Stimulated activated CD4-positive, alpha-beta T cell treated with anti-CD3 and anti-CD28 coated beads, Interleukin-12 subunit alpha, Interleukin-12 subunit beta, amount 100 ng/mL, for 48 hours (primary cell): ENCODE measurements at places on chromosomes 1 and 21.

- no peak for DNase-seq
These were observed 16.5 kb downstream of the CTSK start for GRCh38 chr1:150791585-150791984.

DNA sequence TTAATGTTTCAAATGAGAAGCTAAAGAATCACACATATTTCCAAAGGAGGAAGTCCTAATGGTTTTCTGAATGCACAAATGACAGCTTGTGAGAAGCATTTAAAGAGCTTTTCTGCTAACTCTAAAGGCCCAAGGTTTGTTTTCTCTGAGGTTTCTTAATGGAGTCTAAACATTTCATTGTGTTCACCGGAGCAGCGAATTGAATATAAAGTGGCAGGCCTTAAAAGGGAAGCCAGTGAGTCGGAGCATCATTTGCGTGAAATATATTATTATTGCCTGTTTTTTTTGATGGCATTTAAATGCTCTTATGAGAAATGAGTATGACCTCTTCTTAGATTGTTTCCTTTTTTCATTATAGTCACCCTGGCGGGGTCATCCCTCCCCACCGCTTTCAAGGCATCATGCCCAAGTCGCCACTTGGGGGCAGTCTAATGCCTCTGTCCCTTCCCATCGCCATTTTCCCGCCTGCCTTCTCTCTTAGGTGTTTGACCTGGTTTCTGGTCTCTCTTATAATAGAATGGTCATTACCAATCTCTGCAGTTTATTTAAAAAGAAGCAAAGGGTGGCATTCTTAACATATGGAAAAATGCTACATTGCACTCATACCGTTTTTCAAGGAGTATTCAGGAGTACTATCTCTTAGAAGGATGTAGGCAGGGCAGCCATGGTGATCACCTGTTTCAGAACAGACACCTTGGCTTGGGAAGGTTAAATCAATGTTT is 25.3 kb upstream of the OVAAL start:
- peak; percentile 48 for DNase-seq

- DNase-seq, result peak; percentile 99
These were observed 3.7 kb downstream of the CD52 start for GRCh38 chr1:26321315-26322041.

DNA sequence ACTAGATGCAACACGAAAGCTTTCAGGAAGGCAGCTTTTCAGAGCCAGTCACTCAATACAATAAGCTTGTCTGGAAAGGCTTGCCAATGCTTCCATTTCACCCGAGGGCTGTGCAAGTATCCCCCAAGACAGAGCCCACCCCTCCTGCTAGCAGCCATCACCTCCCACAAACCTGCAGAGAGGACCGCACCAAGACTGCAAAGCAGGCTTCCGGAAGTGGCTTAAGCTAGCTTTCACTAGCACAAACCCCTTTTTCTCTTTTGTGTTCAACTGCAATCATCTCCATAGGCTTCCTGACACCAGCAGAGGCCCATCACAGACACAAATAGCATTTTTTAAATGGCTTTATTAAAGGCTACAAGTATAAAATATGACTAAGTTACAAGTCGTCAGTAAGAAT is 31.5 kb downstream of the C1orf198 start:
- DNase-seq, result no peak

- DNase-seq, result peak; percentile 13
These were observed 18.1 kb downstream of the KNCN start for GRCh38 chr1:46533179-46533864.

- DNase-seq, result no peak
These were observed at the start of gene TLCD4 for GRCh38 chr1:95117207-95118066. Gene TLCD4, plus strand, starts transcription at chr1:95117355. Its CDS starts 26,547 bp downstream, at chr1:95143902.

DNA sequence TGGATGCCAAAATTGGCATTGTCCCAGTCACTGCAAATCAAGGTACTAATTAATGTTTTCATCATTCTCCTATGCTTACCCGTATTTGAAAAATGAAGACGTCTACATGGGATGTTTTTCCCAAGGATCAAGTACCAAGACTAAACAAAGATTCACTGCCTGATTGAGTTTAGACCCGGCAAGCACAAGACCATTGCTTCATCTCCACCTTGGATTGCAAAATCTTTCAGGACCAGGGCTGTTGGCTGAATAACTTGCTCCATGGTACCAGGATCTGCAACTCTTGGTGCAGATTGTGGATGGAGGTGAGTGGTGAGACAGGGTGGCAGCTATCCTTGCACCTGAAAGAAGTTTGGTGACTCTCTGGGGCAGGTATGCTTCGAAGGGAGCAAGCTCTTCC is 122.5 kb upstream of the ETS2 start:
- DNase-seq, result no peak

DNA sequence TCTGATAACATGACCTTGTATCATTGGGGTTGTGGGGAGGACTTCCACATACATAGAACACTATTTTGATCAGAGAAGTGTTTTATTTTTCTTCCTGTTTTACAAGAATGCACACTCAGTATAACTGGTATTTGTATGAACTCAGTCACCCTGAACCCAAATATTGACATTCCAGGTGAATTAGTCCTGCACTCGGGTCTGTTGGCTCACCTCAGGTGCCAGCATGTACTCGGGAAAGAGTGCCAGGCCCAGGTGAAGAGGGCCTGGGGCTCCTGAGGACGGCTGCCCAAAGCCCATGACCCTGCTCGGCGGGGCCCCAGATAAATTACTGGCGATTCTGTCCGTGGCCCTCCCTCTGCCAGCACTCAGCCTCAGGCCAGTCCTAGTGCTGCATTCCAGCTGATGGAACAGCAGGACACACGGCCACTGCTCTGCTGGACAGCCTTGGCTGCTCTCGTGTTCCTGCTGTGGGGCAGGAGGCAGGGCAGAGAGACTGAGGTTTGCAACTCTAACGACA is 75.4 kb upstream of the TMPRSS2 start:
- DNase-seq, result no peak

- DNase-seq, result no peak
These were observed 1328.6 kb upstream of the ADGRL2 start for GRCh38 chr1:80472145-80472544.

DNA sequence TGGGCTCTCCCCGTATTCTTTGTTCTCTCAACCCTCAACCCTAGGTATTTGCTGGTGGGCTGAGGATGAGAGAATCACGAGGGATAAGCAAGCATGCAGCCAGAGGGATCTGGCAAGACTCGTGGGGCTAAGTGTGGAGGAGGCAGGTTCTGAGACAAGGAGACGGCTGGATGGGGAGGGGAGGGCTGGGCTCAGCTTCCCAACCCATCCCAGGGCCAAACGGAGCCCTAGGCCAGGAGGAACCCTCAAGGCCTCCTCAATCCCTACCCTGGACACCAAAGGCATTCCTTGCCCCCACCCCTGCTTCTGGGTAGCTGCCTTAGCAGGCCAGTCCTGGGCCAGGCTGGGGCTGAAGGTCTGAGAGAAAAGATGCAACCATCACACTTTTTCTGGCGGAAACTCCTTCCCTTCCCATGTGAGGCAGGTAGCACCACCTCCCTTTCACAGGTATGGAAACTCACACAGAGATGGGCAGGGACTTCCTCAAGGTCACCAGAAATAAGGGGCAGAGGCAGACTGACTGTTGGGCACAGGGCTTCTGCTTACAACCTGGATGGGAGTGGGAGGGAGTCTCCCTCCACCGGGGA is 6.2 kb downstream of the MEF2D start:
- no peak for DNase-seq

GRCh38 chr1:41941381-41941780 is 22.7 kb upstream of the HIVEP3 start:
- DNase-seq, result no peak

- DNase-seq, result no peak
These were observed 13.4 kb upstream of the NES start for GRCh38 chr1:156690675-156691036.
